ENCODE measurements at places on chromosomes 13 and 19.

GRCh38 chr19:31283701-31284100 is 65.5 kb downstream of the TSHZ3 start:
- no peak for DNase-seq

GRCh38 chr19:21202865-21203494 is 61.1 kb downstream of the ZNF431 start:
- DNase-seq: no peak

DNA sequence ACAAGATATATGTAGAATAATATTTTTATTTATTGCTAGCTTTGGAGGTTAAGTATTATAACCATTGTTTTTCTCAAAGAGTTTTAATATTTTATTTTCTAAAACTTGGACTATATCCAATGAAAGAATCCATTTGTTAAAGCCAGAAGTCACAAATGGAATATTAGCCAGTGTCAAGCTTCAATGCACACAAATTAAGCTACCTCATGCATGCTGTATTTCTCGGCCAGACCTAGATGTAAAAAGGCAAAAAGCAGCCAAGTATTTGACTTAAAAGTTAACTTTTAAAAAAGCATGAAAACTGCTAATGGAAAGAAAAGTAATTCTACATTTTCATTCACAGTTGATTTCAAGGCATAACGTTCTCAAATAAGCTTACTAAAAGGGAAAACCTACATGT is 160.0 kb upstream of the ATXN8OS start:
- no peak for DNase-seq

- DNase-seq: no peak
These were observed 113.8 kb downstream of the IRS2 start for GRCh38 chr13:109672545-109672944.

DNA sequence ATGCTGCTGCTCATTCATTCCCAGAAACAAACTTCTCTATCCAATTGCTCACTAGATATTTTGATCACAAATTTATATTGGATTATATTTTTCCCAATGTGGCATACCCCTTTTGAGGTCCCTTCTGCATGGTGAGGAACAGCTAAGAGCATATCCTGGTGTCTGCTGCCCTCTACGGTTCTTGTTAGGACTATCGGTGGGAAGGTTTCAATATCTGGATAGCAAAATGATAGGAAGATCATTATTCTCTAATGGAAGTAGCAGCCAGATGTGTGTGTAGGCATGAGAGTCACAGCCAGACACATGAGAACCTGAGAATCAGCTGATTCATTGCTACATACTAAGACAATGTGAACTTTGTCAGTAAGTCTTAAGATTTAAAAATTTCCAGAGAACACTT is 1422.4 kb upstream of the MIR17HG start:
- no peak for DNase-seq

All from fibroblast of skin of left biceps (primary cell).